ENCODE measurements at places on chromosomes 13 and 19. TPM values are rescaled to one million over a fixed set of nuclear protein-coding genes. Genes with fewer than 3 reads are reported as not detected.

CALR3 gene
- total RNA-seq: not detected

SYT3 gene
- total RNA-seq: 0.40 TPM

GPR183 gene
- not detected for total RNA-seq

CYP2F1 gene
- total RNA-seq: not detected

IL11 gene
- total RNA-seq: 38.4 TPM

PLEKHA4 gene
- 14.4 TPM for total RNA-seq

KLHL1 gene
- not detected for total RNA-seq

ZNF625 gene
- total RNA-seq: 17.4 TPM

COX7A1 gene
- total RNA-seq: 2.8 TPM

FXYD3 gene
- total RNA-seq: not detected

ZNF8 gene
- total RNA-seq: 4.2 TPM

KLF1 gene
- not detected for total RNA-seq

ZNF729 gene
- total RNA-seq: not detected

CCDC70 gene
- not detected for total RNA-seq

C13orf42 gene
- total RNA-seq: not detected

GPR12 gene
- not detected for total RNA-seq

NKPD1 gene
- not detected for total RNA-seq

CYP2A7 gene
- not detected for total RNA-seq

PEX11G gene
- total RNA-seq: 6.9 TPM

PLK5 gene
- not detected for total RNA-seq

NCR1 gene
- total RNA-seq: not detected

DMKN gene
- 144 TPM for total RNA-seq

ZNF208 gene
- 1.4 TPM for total RNA-seq

LYPD4 gene
- total RNA-seq: not detected

TMC4 gene
- 21.9 TPM for total RNA-seq

STX10 gene
- total RNA-seq: 67.0 TPM

TUBA3C gene
- not detected for total RNA-seq

EXOC3L2 gene
- total RNA-seq: not detected

SERTM1 gene
- not detected for total RNA-seq

FCHO1 gene
- 0.80 TPM for total RNA-seq

ZNF813 gene
- total RNA-seq: 11.7 TPM

MBD3L2 gene
- total RNA-seq: not detected

FFAR3 gene
- not detected for total RNA-seq

ACTMAP gene
- 4.5 TPM for total RNA-seq

RFXANK gene
- total RNA-seq: 40.9 TPM

CRX gene
- not detected for total RNA-seq

CD209 gene
- total RNA-seq: not detected

PPM1N gene
- total RNA-seq: 1.0 TPM

PTH2 gene
- not detected for total RNA-seq

DLL3 gene
- 0.05 TPM for total RNA-seq

COG3 gene
- total RNA-seq: 42.2 TPM

IZUMO1 gene
- total RNA-seq: not detected

HTR2A gene
- total RNA-seq: not detected

MEDAG gene
- 0.17 TPM for total RNA-seq

MICU2 gene
- 140 TPM for total RNA-seq

SNAPC2 gene
- 9.3 TPM for total RNA-seq

ZIC5 gene
- total RNA-seq: not detected

C1QTNF9 gene
- not detected for total RNA-seq

All from renal cortical epithelial cell (primary cell).